Articular chondrocyte of knee joint (primary cell): ENCODE measurements at places on chromosomes 6 and 20. TPM values are rescaled to one million over a fixed set of nuclear protein-coding genes. Genes with fewer than 3 reads are reported as not detected.

The MAFB gene
- 32.5 and 32.9 TPM in 2 replicates for total RNA-seq

The HSPA12B gene
- 0.13 and 0.22 TPM in 2 replicates for total RNA-seq

The CLPSL1 gene
- total RNA-seq, result not detected in 2 replicates

The FAM83C gene
- under 0.01 and 0.11 TPM in 2 replicates for total RNA-seq

The CHRNA4 gene
- not detected in 2 replicates for total RNA-seq

The KCNG1 gene
- total RNA-seq, result 1.1 and 3.4 TPM in 2 replicates

The GJA10 gene
- total RNA-seq, result not detected in 2 replicates

The DAAM2 gene
- 59.9 and 63.9 TPM in 2 replicates for total RNA-seq

The SPEF1 gene
- total RNA-seq, result 0.22 TPM in 1 of 2 replicates, not detected in the other

The HLA-DRB5 gene
- 0.32 TPM in 1 of 2 replicates, not detected in the other for total RNA-seq

The CALHM6 gene
- 1.4 and 3.0 TPM in 2 replicates for total RNA-seq

The CPNE5 gene
- total RNA-seq, result 0.65 and 0.76 TPM in 2 replicates

The BNIP5 gene
- not detected in 2 replicates for total RNA-seq

The ENPP5 gene
- 0.13 and 0.65 TPM in 2 replicates for total RNA-seq

The CD24 gene
- 4.2 and 49.1 TPM in 2 replicates for total RNA-seq

The NRSN1 gene
- total RNA-seq, result not detected in 2 replicates

The KCNQ2 gene
- total RNA-seq, result under 0.01 TPM in 1 of 2 replicates, not detected in the other

The OTOR gene
- total RNA-seq, result not detected in 2 replicates

The SEMG1 gene
- total RNA-seq, result not detected in 2 replicates

The DEFB123 gene
- total RNA-seq, result not detected in 2 replicates

The LY6G6D gene
- total RNA-seq, result not detected in 2 replicates
